Sigmoid colon (tissue), 7 donors: ENCODE measurements at places on chromosomes 7 and 10. TPM values are rescaled to one million over a fixed set of nuclear protein-coding genes. Genes with fewer than 3 reads are reported as not detected.

FRAT1 gene
- 5.0 TPM for total RNA-seq

EBLN1 gene
- total RNA-seq: not detected

OAT gene
- 132 TPM for total RNA-seq

APBB1IP gene
- total RNA-seq: 3.5 TPM

DNA sequence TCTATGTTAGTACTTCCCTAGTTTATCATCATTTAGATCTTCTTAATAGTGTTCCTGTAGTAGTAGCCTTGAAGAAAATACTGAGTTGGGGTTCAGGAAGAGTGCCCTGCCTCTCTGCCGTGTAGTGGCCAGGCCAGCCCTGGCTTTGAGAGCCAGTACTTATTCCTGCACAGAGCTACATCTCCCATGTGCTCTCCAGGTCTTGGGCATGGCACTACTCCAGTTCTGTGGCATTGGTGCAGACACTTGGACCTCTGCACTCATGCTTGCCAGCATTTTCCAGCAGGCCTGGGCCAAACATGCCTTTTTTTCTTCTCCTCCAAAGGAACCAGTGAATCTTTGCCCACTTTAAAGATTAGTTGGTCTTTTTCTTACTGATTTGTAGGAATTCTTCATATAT, 5.3 kb downstream of the GNG11 start:
- DNase-seq: no peak

DNA sequence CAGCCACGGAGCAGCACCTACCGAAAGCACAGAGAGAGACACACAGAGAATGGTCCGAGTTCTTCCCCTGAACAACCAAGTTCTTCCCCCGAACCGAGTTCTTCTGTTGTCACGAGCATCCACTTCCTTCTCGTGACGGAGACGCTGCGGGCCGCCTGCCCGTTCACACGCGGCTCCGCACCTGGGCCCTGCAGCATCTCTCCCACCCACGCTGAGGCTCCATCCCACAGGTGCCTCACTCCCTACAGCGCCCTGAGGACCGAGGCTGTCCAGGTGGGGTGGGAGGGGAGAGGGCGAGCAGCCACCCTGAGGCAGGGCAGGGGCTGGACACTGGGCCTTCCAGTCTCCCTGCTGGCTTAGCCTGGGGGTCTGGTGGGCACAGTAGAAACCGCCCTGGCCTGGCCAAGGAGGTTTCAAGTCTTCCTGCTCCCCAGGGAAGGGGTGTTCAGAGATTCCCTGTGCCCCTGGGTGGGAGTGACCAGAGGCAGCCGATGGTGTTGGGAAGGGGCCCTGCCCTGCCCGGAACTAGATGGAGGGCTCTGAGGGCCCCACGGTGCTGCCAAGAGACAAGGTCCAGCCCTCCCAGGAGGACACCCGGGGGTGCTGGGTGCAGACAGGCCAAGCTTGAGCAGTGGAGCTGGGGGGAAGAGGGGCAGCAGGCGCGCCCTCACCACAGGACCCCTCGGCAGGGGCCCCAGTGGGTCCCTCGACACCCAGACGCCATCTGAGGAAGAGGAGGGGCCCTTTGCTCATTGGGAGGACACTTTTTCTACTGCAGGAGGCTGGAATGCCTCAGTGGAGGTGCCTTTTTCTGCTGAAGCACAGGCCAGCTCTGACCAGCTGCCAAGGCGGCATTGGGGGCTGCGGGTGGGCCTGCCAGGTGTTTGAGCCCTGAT, 5.2 kb upstream of the NKX6-2 start:
- DNase-seq: no peak

- DNase-seq: no peak
These were observed 141.1 kb downstream of the LRMDA start for GRCh38 chr10:75572478-75572877.

GRCh38 chr7:22332461-22332870, 24.5 kb downstream of the RAPGEF5 start:
- DNase-seq: no peak

- no peak for DNase-seq
These were observed 350.5 kb upstream of the NPSR1 start for GRCh38 chr7:34307540-34307939.

DNA sequence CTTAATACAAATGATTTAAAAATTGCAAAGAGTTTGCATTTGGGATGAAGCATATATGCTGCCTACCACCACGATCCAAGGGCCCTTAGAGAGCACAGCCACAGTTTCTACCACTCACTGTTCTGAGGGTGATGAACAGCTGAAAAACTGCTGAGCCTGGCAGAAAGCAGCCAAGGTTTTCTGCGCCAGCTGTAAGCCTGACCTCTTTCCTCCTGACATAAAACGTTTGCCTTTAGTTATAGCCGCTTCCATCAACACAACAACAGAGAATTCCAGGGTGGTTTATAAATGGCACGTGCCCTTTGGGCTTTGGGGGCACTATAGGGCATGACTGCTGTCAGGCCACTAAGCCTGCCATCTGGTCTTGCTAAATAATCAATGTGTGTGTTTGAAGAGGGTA, 222.8 kb downstream of the RELN start:
- DNase-seq: no peak

DNA sequence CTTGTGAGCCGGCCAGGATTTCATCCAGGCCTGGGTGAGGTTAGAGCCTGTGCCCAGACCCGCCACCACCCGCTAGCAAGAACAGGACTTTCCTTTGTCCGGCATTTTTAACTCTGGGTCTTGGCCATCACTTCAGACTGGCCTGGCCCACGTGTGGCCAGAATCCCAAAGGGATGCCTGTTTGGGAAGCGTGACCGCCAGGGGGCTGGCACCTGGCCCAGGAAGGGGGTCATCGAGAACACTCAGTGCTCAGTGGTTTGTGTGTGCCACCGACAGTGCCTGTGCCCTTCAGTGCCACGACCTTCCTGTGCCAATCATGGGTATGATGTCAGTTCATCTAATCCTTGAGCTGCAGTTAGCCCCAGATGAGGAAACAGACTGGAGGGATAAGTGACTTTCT, 85.0 kb downstream of the ZMIZ1 start:
- no peak for DNase-seq

DNA sequence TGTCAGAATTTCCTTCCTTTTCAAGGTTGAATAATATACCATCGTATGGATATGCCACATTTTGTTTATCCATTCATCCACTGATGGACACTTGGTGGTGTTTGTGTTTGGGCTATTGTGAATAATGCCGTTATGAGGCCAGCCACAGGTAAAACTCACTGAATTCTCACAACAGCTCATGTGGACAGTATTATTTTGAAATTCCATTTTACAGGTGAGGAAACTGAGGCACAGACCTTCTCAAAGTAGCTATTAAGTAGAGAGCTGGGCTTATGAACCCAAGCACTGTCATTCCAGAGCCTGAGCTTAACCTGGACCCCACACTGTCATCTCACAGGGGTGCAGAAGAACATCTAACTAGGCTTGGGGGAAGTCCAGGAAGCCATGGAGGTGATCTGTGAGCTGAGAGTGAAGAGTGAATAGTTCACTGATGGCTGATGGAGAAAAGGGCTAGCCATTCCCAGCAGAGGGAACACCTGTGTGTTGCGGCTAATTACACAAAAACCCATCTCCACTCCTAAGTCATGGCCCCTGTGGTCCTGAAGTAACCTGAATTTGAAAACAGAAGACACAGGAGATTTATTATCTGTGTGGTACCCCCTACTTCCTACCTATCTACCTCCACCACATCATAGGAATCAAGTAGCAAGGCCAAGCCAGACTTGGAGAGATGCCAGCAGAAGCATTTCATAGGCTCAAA, 8.7 kb downstream of the INMT start:
- peak; percentile 67 for DNase-seq

- no peak for DNase-seq
These were observed 46.1 kb upstream of the SMNDC1 start for GRCh38 chr10:110350812-110351211.

DNA sequence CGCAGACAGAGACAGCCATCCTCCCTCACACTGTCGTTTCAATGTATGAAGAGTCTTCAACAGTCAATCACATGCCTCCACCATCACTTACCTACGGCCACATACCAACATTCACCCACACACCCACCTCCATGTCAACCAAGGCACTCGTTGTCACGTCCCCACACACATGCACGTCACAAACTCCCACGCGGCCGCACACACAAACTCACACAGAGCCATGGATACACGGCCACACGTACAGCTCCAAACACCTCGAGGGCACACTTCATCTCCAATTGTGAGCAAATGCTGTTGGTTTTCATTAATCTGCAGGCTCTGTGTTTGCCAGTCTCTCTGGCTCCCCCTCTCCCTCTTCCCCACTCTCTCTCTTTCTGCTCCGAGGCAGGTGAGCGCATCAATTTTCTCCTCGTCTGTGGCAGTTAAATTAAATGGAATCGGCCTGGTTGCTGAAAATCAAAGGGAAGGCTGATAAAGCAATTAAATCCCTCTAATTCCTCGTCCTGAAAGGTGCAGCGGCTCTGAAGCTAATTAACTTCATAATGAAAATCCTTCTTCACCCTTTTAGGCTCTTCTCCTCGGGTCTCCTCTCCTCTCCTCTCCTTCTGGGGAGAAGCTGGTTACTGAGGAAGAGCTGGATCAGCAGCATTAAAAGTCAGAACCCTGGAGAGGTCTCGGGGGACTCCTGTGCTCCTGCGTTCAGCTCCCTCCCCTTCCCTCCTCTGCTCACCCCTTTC, 53.8 kb upstream of the SLF2 start:
- no peak for DNase-seq

GRCh38 chr7:28755255-28755654, 202.9 kb downstream of the TRIL start:
- no peak for DNase-seq

DNA sequence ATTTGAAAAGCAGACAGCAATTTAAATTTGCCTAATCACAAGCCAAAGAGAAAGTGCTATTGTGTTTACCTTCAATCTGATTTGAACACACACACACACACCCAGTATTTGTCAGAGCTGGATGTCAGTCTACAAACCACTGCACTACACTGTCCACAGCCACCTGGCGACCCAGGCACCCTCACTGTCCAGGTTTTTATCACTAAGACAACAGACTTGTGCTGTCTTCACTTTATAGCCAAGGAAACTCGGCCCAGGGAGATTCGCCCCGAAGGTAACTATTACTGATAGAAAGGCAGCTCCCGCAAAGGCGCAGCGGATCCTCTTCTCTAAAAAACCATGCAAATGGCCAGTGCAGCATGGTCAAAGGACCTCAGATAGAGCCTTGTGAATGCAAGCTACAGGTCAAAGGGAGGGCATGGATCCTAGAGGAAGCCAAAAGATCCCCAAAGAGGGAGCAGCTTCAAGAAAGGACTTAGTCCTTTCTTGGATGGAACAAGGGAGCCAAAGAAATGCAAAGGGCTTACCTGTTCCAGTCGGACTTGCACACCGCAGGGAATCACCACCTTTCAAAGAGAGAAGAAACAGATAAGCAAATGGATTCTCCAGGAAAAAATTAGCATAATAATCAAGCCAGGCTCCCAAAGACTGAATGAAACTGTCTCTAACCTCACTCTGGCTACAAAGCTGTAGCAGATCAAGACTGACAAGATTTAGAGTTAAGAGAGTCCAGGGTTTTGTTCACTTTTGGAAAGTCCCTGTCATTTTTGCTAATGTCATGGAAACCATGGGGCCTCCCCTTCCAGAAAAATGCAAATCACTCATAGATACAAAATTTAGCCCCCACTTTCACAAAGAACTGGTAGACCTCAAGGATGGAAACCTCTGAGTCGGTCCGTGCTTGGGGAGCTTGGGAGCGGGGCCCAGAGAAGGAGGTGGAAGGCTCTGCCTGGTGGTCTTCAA, 101.1 kb downstream of the TNS3 start:
- no peak for DNase-seq

- DNase-seq: no peak
These were observed 6.6 kb downstream of the ADGRA1 start for GRCh38 chr10:133094286-133094685.
